ENCODE measurements at places on chromosomes 3 and 15. TPM values are rescaled to one million over a fixed set of nuclear protein-coding genes. Genes with fewer than 3 reads are reported as not detected.
A peak's percentile ranks its signal among the peaks of the same experiment; 100 is the strongest.

- no peak for DNase-seq
These were observed 23.0 kb downstream of the BUB1B start for GRCh38 chr15:40183636-40184463.

- DNase-seq, result no peak
These were observed 597.9 kb downstream of the TAFA4 start for GRCh38 chr3:68334367-68334986.

- DNase-seq, result no peak
These were observed 138.3 kb downstream of the ANXA2 start for GRCh38 chr15:60259469-60259868.

DNA sequence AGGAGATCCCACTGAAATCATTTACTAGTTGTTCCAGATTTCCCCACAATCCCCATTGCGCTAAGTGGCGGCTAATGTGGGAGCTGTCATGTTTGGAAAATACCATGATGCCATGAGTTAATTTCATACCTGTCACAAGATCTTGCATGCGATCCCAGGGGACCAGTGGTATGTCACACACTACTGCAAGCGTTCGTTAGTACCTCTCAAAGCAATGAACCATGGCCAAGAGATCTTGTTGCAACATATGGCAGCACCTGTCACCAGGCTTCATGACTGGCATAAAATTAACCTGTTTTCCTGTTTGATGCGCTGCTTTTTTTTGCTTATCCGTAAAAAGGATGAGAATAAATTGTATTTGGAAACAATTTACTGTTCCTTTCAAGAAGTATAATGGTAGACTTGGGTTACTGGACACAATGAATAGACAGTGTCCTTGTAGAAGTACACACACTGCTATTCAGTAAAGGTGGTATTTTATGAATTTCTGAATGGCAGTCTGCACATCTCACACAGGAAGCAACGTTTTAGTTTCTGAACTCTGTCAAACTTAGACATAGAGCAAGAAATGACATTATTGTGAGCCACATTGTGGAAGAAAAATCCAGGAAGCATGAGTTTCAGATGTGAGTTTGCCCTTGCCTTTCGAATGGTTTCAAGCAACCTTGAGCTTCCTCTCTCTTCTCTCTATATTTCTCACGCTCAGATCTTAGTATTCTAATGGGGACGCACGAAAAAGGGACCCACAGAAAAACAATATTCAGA, 81.9 kb downstream of the CHL1 start:
- no peak for DNase-seq

- DNase-seq, result no peak
These were observed 232.0 kb downstream of the CD47 start for GRCh38 chr3:107858876-107859275.

DNA sequence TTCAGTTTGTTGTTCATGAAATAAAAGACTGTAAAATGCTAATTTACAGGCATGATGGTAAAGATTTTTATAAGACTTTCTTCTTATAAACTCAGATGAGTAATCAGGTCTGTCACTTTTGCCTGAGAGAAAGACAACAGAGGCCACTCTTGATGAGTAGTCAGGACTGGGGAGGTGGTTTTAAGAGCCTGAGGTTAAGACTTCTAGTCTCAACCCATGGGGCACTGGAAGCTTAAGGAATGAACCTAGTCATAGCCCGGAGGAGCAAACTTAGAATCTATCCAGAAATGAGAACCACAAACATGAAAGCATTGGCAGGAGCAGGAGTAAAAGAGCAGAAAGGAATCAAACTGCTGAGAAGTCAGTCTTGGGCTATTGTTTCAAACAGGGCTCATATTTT, 846.3 kb upstream of the ARPP21 start:
- DNase-seq, result peak; percentile 9

DNA sequence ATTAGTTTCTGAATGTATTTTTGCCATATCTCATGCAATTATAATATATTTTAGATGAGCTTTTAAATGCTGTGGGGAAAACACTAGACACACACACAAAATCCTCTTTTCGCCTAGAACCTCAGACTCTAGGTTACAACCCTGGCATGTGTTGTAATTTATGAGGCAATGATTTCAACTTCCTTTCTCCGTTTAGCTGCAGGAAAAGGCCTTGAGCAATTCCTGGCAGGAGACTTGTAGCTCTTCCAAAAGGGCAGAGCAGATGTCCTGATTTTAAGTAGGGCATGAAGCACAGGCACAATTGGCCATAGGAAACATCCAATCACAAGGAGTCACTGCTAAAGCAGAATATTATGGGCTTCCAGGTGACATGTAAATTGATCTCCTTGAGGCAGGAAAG, 82.0 kb downstream of the GPR156 start:
- DNase-seq, result peak; percentile 61

The TTC14 gene
- total RNA-seq, result 33.4 TPM

GRCh38 chr3:84904212-84904611, 54.6 kb upstream of the CADM2 start:
- no peak for DNase-seq

The DLL4 gene
- under 0.01 TPM for total RNA-seq

The CELF6 gene
- 0.17 TPM for total RNA-seq

DNA sequence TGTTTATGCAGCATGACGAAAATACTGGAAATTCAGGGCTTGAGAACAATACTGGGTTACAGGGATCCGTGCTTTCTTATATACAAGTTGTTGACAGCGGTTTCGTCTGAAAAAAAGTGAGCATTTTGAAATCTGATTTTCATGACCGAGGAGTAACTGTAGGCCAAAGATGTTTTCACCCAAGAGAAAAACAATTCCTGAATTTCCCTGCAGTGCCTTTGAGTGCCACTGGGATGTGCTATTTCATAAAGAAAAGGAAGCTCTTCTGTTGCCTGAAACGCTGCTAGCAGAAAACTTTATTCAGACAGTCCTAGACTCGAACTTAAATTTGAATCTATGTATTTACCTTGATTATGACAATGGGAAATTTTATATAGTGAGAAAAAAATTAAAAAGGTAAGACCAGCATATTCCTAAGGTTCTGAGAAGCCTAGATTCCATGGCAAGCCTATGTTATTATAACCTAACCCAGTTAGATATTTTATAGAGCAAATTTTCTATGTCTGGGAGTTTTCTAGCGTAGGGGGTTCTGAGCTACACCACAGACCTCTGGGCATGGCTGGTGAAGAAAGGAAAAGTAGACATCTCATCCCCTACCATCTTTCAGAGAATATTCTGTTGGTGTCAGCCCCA, 30.2 kb downstream of the KCNAB1 start:
- peak; percentile 55 for DNase-seq

DNA sequence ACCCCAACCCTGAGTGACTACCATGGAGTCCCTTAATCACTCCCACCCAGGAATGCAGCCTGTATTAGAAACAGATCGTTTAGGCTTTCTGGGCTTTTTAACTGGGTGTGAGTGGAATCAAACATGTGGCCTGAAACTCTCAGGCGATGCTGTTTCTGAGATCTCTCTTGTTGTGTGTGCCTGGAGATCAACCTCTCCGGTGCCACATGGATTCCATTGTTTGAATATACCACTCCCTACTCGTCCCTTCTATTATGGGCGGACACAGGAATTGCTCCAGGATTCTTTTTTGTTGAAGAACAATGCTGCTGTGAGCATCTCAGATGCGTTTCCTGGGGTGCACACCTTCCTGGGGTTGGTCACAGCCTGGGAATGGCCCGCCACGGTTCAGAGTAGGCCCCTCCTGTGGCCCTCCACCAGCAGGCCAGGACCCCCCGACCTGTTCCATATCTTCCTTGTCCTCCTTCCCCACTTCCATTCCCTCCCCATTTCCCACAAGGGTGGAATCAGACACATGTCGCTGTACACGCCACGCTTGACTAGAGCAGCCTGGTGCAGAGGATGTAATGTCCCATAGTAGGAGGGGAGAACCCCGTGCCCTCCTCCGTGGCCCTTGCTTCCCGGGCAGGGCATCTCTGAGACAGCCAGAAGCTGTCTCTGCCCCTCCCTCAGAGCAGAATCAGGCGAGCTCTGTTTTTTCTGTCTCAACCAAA, 36.4 kb upstream of the PRR23E start:
- DNase-seq, result no peak

- no peak for DNase-seq
These were observed 235.0 kb downstream of the SHOX2 start for GRCh38 chr3:157871248-157871647.

DNA sequence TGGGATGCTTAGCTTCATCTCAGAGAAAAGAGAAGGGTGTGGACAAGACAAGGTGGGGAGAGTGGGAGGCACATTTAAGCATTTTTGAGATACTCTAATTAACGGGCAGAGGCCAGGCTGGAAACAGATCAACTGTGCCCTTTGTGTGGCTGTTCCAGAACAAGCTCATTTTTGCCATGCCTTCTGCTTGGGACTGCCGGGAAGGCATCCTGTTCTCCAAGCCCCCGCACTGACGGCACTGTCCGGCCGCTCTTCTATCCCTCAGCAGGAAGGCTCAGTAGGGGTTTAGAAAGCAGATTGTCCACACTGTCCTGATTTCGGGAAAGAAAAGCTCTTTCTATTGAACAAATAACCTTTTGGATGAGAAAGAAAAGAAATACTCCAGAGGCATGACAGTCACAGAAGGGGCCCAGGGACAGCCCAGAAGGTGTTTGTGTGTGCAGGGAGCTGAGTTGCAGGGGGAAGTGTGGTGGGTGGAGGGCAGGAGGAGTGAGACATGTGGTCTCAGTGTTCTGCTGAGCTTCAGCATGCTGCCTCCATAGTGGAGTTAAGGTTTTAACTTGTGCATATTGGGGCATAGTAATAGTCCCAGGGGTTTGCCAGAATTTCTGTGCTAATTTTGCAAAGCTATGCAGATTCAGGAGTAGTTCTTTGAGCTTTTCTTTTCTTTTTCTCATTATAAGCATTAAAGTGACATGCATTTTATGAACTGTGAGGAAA, 27.3 kb downstream of the SV2B start:
- DNase-seq, result no peak

GRCh38 chr3:75692061-75692460, 27.9 kb downstream of the FRG2C start:
- DNase-seq, result peak; percentile 10

The NAA50 gene
- 252 TPM for total RNA-seq

GRCh38 chr15:99155961-99156443, 51.1 kb downstream of the SYNM start:
- DNase-seq, result peak; percentile 64

GRCh38 chr3:15092686-15093085, 6.3 kb downstream of the RBSN start:
- no peak for DNase-seq

DNA sequence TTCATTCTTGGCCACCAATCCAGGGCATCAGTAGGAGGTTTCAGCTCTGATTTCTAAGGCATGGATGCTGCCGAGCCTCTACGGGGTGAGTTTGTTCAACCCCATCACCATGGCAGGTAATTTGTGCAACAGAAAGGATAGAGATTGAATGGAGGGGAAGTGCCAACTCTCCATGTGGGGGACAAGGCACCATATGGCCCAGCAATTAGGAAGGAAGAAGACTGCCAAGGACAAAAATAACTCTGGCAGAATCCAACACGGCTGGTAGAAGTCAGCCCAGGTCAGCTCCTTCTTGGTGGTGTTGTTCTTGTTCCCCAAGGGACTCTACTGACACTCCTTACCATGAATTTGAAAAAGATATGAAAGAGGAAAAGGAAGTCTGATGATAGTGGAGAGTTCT, 503.9 kb downstream of the MAGI1 start:
- no peak for DNase-seq

The UPK1B gene
- not detected for total RNA-seq

The ADAMTSL3 gene
- 0.26 TPM for total RNA-seq

GRCh38 chr3:8507496-8507895, 5.9 kb downstream of the LMCD1 start:
- DNase-seq, result no peak

- DNase-seq, result no peak
These were observed 24.9 kb upstream of the PLXNA1 start for GRCh38 chr3:126957776-126958637.

The KBTBD8 gene
- total RNA-seq, result 2.3 TPM

The SLC6A20 gene
- total RNA-seq, result not detected

DNA sequence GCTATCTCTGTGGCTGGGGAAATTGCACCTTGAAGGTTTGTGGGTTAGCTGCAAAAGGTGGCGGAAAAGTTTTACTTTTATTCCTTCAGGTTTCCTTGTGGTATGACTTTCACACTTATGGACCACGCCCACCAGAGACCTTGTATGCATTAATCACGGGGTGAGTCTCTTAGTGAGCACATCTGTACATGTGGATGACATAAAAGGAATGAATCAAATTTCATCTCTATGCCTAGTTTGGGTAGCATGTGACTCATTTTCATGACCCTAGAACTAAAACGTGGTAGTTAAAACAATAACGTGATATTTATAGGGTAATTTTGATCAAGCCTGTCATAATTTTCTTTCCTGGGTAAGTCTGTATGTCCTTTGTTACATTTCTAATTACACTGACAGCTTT, 141.7 kb downstream of the PDCD6IP start:
- DNase-seq, result peak; percentile 30

The LRRC3B gene
- not detected for total RNA-seq

GRCh38 chr3:140343211-140344081, 334.4 kb upstream of the TRIM42 start:
- no peak for DNase-seq

The OR5H2 gene
- total RNA-seq, result not detected

The IL17RD gene
- total RNA-seq, result 2.1 TPM

The NR1I2 gene
- total RNA-seq, result under 0.01 TPM

- no peak for DNase-seq
These were observed 87.8 kb downstream of the C3orf70 start for GRCh38 chr3:185065059-185065458.

The CXCR6 gene
- total RNA-seq, result not detected

DNA sequence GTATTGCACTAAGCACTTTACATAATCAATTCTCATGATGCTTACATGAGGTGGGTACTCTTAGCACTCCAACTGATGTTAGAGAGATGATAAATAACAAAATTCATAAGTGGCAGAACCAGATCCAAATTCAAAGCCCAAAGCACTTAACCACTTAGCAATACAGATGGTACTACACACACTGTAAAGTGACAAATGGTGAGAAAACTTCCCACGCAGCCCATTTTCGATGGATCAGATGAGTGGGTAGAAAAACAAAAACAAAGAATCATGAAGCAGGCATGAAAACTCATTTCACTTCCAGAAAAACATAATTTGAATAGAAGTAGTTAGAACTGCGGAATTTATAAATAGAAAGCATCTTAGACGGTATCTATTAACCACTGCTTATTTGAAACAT, 66.2 kb downstream of the FRMD4B start:
- DNase-seq, result no peak

The LRRN1 gene
- total RNA-seq, result 0.33 TPM

The ECT2 gene
- 14.6 TPM for total RNA-seq

GRCh38 chr3:88203642-88204055, 53.9 kb downstream of the C3orf38 start:
- peak; percentile 80 for DNase-seq

The GPR149 gene
- total RNA-seq, result not detected
